Fibroblast of lung (primary cell): ENCODE measurements at places on chromosomes 2 and 18. TPM values are rescaled to one million over a fixed set of nuclear protein-coding genes. Genes with fewer than 3 reads are reported as not detected.

AGXT gene
- not detected in 2 replicates for total RNA-seq

SLC38A11 gene
- 0.26 and 0.50 TPM in 2 replicates for total RNA-seq

KCNS3 gene
- 1.3 and 6.3 TPM in 2 replicates for total RNA-seq

NTSR2 gene
- under 0.01 TPM in 1 of 2 replicates, not detected in the other for total RNA-seq

RAPGEF4 gene
- 1.3 and 3.0 TPM in 2 replicates for total RNA-seq

GCG gene
- not detected in 2 replicates for total RNA-seq

FBXO15 gene
- total RNA-seq = 0.77 and 0.83 TPM in 2 replicates
